Non-pigmented ciliary epithelial cell (primary cell): ENCODE measurements at places on chromosomes 7 and 10.

- DNase-seq, result no peak
Observed at GRCh38 chr7:146359176-146359575, 242.6 kb downstream of the CNTNAP2 start.

DNA sequence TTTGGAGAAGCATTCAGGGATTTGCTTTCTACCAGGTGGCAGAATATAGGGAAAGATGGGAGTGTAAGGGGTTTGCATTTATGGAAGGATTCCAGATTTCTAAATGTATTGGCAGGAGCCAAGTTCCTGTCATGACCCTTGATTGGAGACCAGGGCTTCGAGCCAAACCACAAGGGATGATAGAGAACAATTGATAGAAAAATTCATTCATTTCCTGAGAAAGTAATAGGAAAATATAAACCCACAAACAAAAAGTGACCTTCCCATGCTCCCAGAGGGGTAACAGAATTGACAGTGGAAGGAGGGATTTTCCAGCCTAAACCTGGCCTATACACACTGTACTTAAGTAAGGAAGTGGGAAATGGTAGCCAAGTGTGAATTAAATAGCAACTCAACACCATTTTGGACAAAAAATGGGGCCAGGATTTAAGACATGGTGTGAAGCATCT, 22.4 kb upstream of the IFIT2 start:
- no peak for DNase-seq

DNA sequence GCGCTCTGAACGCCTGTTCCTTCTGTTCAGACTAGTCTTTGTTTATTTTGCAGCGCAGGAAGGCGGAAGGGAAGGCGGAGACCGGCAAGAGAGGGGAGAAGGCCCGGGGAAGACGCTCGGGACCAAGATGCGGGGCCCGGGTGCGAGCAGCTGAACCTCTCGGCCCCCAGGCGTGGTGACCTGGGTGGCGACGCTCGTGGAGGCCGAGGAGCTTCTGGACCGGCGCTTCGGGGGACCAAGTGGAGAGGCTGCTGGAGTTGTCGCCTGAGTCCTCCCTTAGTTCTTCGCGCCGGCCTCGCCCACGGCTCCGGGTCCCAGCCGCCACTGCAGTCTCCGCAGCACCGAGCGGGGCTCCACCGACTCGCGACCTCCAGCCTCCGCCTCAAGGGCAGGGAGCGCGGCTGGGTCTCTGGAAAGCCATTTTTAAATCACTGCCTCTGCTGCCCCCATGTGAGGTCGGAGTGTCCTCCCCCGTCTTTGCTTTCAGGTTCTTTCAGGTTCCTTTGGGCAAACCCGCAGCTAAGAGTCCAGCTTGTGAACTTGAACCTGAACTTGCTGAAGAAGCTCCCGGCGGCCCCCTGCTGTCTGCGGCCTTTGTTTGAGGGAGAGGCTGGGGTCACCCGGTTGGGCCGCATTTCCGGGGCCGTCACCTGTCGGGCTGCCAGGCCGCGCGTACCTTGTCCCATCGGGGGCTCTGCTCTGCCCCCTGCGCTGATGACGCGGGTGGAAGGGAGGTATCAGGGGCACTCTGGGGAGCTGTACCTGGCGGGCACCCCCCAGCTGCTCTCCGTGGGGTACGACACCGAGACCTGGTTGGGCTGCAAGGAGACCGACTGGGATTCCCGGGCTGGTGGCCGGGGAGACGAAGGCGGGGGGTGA, 136.0 kb downstream of the KIF20B start:
- DNase-seq, result no peak

GRCh38 chr7:2646680-2647571, 15.1 kb downstream of the TTYH3 start:
- DNase-seq, result no peak

DNA sequence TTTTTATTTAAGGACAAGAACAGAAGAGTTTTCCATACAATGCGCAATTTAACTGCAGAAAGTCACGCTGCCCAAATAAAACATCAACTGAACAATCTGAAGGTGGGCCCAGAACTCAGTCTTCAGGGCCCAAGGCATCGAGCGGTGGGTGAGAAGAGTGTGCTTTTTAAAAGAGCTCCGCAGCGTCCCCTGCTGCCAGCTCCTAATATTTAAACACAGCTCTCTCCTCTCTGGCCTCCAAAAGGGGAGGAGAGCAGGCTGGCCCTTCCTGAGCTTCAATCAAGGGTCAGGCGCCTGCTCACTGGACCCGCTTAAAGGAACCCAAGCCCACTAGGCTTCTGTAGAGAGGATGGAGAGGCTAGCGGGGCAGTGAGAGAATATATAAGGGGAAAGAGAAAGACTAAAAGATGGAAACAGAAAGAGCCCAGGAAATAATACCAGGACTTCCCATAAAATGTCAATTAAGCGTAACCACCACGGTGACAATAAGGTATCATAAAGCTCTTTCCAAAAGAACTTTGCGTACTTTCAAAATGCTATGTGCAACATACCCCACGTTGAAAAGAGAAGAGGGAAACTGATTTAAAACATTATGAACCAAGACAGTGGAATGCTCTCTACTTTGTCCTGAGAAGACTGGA, 2.8 kb downstream of the FAM53B start:
- DNase-seq, result no peak

DNA sequence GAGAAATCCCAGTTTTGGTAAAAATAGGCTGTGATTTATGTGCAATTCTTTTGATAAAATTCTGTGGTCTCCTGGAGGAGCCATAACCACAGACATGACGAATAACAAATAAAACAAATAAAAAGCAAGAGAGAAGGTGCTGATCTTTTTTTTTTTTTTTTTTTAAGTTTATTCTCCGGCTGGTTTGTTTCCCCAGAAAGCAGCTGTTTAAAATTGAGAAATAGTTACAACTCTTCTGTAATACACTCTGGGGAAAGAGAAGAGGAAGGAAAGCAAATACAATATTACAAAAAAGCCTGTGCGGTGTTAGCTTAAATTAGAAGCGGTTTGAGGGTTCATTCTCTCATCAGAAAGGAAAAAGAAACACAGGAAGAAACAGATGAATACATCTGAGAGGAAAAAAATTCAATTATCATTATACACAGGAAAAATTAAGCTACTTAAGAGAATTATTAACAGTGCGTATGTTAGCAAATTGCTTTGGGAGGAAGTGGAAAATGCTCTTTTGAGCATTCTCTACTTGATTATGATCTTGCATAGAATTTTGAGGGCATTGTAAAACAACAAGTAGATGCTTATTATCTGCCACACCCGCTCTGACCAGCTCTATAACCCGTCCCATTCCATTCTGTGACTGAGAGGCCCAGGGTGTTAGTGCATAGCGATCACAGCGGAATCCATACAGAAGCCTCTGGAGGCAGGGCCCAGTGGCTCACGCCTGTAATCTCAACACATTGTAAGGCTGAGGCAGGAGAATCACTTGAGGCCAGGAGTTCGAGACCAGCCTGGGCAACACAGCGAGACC, 40.6 kb upstream of the WAC start:
- no peak for DNase-seq

DNA sequence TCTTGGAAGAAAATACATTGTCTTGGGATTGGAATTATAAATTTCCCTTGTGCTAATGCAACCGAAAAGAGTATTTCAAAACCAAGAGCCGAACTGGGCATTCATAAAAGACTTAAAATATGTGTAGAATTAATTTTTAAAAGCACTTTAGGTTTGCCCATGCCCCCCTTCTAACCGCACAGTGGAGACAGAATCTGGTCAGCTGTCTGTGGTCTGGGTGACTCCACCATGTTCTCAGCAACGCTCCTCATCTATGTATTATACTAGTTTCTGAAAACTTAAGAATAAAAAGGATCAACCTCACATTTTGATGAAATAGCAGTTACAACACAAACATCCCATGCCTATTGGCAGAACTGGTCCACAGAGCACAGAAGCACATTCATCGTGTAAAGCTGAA, 192.6 kb upstream of the C7orf33 start:
- no peak for DNase-seq

- no peak for DNase-seq
Observed at GRCh38 chr10:49395741-49396665, at the start of gene DRGX. DRGX (minus strand) TSS chr10:49396089; CDS start chr10:49395440, 649 bp downstream.
